ENCODE measurements at places on chromosomes 7 and 10.

DNA sequence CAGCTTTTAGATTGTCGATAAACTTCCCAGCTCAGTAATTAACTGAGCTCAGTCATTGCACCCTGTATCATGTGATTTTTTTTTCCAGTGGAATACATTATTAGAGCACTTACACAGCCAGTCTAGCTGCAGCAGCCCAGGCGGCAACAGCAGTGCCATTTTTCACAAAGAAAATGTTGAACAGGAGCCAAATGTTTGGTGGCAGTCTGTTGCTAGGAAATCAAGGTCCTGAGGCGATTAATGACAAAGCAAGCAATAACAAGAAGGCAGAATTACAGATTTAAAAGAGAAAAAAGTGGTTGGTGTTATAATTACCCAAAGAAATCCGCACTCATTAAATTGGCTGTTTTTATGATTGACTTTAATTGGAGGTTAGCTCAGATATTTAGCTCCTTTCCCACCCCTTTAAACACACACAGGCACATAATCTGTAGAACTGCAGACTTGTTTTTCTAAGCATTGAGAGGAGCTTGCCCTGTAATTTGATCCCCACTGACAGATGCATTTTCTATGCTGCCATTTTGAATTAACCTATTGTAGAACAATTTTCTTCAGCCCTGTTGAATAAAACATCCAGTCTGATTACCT is 267.4 kb downstream of the ADK start:
- peak; percentile 71 for DNase-seq

DNA sequence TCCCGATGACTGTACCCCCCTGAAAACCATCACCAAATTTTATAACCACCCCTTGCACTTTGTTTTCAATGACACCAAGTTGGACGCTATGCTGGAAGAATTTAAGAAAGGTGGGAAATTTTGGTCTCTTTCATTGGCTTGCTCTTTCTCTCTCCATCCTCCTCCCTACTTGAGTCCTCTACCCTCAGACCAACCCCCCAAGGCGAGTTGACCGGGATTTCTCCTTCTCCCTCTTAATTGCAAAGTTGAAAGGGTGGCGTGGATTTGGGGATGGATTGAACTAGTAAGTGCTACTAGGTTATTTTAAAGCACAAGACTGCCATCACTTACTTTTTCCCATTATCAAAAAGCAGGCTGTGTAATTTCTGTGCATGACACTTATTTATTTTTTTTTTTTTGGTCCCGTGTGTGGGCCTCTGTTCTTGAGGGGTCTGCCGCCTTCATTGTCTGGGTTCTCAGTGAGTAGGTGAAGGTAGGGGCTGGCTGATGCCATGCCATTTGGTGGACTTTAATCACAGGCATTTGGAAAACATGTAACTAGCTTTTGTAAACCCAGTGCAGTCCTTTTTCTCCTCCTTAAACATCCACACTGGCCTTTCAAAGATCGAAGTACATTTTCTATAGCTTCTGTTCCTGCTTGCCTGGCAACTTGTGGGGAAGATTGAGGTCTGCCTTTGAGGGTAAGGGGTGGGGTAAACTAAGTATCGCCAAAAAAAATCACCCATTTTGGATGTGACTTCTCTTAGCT is 2.1 kb downstream of the CNNM2 start:
- no peak for DNase-seq

- DNase-seq = no peak
Observed at GRCh38 chr10:98097175-98097574, 37.3 kb upstream of the R3HCC1L start.

- no peak for DNase-seq
Observed at GRCh38 chr7:22176791-22177412, 180.1 kb downstream of the RAPGEF5 start.

DNA sequence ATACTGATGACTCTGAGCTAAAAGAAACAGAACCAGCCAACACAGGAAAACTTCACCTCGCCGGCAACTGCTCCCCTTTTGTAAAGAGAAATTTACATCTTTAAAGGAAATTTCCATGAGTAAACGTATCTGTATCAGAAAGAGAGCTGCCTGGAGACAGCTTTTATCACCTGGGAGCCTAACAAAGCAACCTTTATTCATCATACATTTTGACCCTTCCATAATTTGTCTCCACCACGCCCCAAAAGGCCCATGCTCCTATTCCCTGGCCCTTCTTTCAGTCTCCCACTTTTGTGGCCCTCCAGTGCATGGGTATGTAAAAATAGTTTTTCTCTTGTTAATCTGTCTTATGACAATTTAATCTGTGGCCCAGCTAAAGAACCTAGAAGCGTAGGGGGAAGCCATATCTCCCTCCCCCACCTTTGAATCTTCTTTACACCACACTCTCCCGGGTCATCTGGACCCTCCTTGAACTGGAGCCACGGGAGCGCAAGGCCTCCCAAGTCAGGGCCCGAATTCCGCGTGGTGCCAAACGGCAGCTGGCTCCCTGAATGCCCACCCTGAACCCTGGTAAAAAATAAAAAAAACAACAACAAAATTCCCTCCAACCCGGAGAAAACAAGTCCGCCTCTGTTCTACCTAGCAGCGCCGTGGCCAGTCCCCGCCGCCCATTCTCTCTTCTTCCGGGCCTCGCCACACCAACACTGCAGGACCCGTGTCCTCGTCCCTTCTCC is 15.4 kb upstream of the FKBP9 start:
- DNase-seq = no peak

DNA sequence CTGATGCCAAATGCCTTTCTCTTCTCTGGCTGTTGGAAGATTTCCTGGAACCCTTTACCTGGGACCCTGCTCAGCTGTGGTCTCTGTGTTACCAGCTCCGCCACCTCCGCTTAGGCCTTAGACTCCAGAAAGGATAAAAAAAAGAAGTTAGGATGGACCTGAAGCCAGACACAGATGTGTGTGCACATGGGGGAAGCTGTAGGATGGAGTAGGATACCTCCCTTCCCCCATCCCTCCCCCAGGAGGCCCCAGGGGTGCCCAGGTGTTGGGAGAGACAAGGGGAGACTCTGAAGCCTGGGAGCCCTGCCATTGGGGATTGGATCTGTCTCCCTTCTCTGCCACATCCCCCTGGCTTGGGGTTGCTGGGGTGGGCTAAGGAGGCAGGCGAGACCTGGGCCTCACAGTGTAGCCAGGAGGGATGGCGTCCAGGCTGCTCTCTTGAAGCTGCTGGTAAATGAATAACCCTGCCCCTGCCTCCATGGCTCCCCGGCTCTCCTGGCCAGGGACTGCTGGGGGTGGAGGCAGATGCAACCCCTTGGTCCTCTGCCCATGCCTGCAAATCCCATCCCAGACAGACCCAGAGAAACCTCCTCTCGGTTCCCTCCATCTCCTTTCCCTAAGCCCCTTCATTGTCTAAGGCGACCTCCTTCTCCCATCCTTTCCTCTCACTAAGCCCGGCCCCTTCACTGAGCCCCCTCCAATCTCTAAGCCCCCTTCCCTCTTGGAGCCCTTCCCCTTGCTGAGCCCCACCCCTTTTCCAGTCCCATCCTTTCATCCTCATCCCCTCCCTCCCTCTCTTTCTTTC is 8.0 kb downstream of the CLDN3 start:
- no peak for DNase-seq

- no peak for DNase-seq
Observed at GRCh38 chr7:92924800-92925199, 88.4 kb upstream of the CDK6 start.

DNA sequence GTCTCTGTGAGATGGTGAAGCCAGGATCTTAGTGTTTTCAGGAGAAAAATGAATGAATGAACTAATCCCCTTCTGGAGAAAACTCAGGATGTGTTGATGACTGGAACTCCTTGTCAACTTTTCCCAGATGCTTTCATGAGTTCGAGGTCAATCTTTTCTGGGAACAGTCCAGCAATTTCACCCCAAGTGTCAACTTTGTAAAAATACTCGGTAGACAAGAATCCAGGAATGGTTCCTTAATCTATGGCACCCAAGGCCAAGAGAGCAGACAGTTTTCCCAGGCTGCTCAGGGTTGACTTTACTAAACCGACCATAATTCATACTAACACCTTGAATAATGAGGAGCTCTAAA is 31.1 kb upstream of the LYZL1 start:
- DNase-seq = no peak

DNA sequence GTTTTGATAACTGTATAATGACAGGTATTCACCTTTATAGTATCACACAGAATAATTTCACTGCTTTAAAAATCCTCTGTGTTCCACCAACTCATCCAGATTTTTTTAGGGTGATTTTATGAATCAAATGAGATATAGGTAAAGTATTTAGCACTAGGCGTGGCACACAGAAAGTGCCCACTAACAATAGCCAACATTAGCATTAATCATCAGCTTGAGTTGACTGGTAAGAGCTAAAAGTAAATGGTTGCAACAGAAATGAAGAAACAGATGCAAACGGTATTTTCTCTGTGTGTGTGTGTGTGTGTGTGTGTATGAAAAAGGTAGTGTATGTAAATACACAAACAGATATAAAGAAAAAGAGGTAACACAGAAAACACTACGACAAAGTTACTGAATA is 378.8 kb upstream of the ETV1 start:
- no peak for DNase-seq

DNA sequence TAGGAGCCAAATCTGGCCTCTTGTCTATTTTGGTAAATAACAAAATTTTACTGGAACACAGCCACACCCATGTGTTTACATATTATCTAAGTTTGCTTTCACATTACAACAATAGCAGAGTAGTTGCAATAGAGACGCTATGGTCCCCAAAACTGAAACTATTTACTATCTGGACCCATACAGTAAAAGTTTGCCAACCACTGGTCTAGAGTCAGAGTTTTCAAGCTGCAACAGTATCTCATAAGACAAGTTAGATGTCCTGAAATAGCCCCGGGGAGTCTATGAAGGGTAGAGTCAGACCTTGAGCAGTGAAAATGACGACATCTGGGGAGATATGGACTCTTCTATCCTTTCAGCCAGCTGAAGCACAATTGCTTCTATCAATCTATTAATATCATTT is 74.2 kb downstream of the CTNNA3 start:
- DNase-seq = no peak

GRCh38 chr7:124030964-124031363 is 1.9 kb downstream of the TMEM229A start:
- no peak for DNase-seq

GRCh38 chr10:86295791-86296190 is 70.8 kb downstream of the GRID1 start:
- DNase-seq = no peak

GRCh38 chr10:21572578-21572977 is 38.5 kb downstream of the MLLT10 start:
- DNase-seq = no peak

DNA sequence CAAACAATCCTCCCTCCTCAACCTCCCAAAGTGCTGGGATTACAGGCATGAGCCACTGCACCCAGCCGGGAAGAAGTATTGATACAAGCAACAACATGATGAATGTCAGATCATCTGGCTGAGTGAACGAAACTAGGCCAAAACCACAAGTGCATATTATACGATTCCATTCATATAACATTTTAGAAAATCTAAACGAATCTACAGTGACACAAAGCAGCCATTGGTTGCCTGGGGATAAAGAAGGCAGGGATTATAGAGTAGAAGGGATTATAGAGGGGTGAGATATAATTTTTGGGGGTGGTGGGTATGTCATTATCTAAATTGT is 11.5 kb upstream of the RHBDD2 start:
- no peak for DNase-seq

- DNase-seq = no peak
Observed at GRCh38 chr10:129605986-129606518, 139.0 kb downstream of the MGMT start.

GRCh38 chr10:58063861-58064480 is 203.7 kb downstream of the IPMK start:
- no peak for DNase-seq

- no peak for DNase-seq
Observed at GRCh38 chr7:1541431-1542162, 11.1 kb downstream of the MAFK start.

GRCh38 chr7:1555813-1556543 is at the start of gene TMEM184A:
TMEM184A (minus strand) TSS chr7:1556205; CDS start chr7:1555484, 721 bp downstream.
- DNase-seq = peak; percentile 97

- DNase-seq = no peak
Observed at GRCh38 chr7:5462216-5462615, 38.6 kb upstream of the TNRC18 start.

- DNase-seq = no peak
Observed at GRCh38 chr10:77581738-77582137, 55.9 kb downstream of the KCNMA1 start.

DNA sequence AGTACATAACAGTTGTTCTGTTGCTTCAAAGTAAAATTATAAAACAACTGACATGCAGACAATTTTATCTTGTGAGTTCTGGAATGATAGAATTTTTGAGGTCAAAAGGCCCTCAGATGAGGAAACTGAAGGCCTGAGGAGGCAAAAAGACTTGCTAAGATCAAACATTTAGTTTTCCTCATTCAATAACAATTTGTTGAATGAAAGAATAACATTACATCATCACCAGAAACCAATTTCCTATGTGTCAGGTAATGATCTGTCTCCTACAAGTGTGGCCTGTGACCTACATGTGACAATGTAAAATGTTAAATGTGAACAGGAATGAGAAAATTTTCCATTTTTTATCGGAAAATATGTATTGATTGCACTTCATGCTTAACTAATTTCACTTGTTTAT is 16.6 kb upstream of the ASB4 start:
- DNase-seq = no peak

DNA sequence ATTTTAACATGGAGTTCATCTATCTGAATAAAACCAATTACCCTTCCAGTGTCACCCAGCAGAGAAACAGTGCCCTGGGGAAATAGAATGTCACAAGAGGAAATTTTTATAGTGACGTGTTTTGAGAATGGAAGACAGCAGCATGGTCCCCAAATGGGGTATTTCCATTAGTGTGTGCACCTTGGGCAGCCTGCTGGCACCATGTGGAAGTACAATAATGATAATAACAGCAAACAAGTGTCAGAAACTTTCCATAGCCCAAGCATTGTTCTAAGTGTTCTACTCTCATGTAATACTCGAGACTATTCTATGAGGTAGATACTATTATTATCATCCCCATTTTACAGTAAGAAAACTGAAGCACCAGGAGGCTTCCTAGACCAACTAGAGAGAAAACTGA is 2.2 kb upstream of the PDE1C start:
- DNase-seq = no peak

DNA sequence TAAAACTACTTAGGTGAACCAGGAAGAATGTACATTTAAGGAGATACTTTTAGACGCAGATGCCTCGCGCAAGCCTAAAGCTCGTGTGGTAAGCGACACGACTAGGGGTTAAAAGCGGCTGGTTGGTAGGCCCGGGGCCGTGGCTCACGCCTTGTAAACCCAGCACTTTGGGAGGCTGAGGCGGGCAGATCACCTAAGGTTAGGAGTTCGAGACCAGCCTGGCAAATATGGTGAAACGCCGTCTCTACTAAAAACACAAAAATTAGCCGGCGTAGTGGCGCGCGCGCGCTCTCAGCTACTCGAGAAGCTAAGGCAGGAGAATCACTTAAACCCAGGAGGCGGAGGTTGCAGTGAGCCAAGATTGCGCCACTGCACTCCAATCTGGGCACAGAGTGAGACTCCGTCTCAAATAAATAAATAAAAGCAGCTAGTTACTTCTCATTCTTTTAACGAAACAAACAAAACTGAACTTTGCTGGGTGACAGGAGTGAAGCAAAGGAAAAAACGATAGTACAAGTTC is 879 bp downstream of the NUDT5 start:
- DNase-seq = no peak

- no peak for DNase-seq
Observed at GRCh38 chr7:77561352-77561751, 24.3 kb downstream of the PTPN12 start.

- no peak for DNase-seq
Observed at GRCh38 chr10:99693933-99694583, 34.7 kb downstream of the ENTPD7 start.

Measured in NCI-H2029 (cell line).